ENCODE measurements at places on chromosomes 5 and 9.

DNA sequence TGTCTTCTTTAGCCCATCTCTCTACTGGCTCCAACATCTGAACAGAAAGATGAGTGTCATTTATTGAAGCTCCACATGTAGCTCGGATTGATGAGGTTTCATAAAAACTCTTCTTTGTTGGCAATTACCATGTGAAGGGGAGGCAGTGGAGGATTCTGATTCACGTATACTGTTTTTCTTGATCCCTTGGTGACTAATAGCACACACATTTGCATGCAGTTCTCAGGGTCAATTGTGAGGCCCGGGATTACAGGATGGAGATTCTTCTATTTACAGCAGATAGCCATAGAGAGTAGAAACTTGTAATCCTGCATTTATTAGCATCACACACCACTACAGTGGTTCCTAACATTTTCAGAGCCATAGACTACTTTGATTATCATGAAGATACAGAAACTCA is 133.2 kb upstream of the MARCHF11 start:
- no peak for DNase-seq

DNA sequence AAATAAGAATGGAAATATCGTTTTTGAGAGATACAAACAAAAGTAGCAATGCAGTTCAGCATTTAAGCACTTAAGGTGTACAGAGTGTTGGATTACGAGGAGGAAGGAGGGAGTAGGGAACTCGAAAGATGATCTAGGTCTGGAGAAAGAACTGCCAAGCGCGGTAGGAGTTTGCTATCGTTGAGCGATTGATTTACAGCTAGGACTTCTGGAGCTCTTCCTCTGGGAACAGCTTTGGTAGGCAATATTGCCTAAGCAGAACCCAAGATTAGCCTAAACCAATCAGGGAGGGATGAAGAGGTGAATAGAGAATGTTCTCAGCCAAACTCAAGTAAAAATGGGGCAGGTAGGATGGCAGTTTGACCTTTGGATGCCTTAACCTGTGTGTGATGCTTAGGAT is 965 bp downstream of the CLTA start:
- no peak for DNase-seq

DNA sequence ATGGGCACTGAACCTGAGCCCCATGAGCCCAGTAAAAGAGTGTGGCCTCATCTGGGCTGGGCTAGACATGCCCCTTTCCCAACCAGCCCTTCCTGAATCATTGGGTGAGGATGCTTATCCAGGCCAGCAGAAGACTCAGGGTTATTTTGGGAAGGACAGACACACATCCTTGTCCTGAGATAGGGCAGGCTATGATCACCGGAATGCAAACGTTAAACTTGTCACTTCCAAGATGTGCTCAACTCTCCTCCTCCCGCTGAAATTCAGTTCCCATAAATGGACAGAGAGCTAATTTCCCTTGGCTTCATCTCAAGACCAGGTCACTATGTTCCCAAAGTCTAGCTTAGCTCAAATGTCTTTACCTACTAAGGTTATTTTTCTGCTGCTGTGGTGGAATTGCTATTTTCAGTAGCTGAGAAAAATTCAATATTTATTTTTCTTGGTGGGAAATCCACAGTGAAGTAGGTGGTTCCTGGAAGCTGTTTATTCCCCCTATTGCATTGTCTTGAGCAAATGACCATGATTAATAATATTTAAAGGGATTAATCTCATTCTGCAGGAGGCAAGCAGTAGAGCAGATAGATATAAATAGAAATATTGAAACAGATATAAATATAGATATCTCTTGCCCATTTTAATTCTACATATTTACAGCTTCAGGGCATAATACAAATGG is 70.0 kb downstream of the NXNL2 start:
- no peak for DNase-seq

DNA sequence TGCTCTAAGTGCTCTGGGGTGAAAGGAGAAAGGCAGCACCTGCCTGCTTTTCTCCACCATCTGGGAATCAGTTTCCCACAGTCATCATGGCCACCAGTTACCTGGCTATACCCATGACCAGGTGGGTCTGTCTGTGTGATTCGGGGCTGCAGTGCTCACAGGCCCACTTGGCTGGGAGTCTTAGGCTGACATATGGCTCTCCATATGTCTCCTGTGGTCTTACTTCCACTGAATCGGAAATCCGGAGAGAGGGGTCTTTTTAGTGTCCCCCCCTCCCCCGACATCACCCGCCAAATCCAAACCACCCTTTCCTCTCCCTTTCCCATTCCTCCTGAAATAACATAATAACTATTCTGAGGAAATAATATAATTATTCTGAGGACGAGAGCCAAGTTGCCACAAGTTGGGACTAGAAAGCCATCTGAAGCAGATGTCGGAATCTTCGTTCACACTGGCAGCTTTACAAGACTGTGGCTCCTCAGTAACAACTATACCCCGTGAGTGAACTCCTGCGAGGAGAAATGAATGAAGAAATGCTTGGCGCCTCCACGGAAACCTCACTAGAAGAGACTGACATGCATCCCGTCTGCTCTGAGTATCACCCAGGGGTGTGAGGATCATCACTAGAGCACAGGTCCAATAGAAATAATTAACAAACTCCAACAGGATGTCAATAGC is 143.4 kb downstream of the MYO10 start:
- DNase-seq = no peak

DNA sequence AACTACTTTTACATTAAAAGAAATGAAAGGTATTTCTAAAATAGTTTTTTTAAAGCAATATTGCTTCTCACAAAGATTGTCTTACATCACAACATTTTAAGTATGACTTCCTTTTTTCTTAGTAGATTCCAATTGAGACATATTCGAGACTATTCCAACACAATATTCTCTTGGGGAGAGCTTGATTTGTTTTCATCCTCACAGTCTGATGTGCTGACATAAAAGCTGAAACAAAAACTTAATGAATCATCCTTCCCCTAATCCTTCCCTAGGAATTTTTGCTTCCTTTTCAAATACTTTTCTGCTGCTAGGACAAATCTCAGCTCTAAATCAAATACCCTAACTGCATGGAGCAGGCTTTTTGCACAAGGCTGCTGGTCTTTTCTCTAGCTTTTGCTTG is 245.8 kb upstream of the MAP3K1 start:
- DNase-seq = no peak

DNA sequence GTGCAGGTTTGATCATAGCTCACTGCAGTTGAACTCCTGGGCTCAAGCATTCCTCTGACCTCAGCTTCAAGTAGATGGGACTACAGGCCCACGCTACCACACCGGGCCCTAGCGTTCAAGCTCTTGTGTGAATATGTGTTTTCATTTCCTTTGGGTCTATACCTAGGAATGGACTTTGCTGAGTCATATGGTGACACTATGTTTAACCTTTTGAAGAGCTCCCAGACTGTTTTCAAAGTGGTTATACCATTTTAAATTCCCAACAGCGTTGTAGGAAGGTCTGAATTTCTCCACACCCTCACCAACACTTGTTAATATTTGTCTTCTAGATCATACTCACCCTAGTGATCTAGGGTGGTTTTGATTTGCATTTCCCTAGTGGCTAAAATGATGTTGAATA is 33.5 kb downstream of the FAF2 start:
- DNase-seq = no peak

- no peak for DNase-seq
These were observed 733 bp downstream of the COL23A1 start for GRCh38 chr5:178589180-178590140.

- DNase-seq = no peak
These were observed 158.7 kb downstream of the DRD1 start for GRCh38 chr5:175285261-175285660.

- no peak for DNase-seq
These were observed at the start of gene IGFBPL1 for GRCh38 chr9:38423973-38424843. IGFBPL1 (minus strand) TSS chr9:38424454; CDS start chr9:38424424, 30 bp downstream.

GRCh38 chr9:84945878-84946538 is 276.5 kb downstream of the NTRK2 start:
- no peak for DNase-seq
